ENCODE measurements at places on chromosomes 11 and 22.
A peak's percentile ranks its signal among the peaks of the same experiment; 100 is the strongest.

GRCh38 chr11:115317277-115318185 lies 186.7 kb downstream of the CADM1 start:
- no peak for DNase-seq

- no peak for DNase-seq
Observed at GRCh38 chr11:64605244-64605560, 14.2 kb downstream of the SLC22A12 start.

GRCh38 chr11:18849406-18849805 lies 57.8 kb upstream of the PTPN5 start:
- no peak for DNase-seq

- DNase-seq = no peak
Observed at GRCh38 chr11:47979378-47980087, 826 bp upstream of the PTPRJ start.

DNA sequence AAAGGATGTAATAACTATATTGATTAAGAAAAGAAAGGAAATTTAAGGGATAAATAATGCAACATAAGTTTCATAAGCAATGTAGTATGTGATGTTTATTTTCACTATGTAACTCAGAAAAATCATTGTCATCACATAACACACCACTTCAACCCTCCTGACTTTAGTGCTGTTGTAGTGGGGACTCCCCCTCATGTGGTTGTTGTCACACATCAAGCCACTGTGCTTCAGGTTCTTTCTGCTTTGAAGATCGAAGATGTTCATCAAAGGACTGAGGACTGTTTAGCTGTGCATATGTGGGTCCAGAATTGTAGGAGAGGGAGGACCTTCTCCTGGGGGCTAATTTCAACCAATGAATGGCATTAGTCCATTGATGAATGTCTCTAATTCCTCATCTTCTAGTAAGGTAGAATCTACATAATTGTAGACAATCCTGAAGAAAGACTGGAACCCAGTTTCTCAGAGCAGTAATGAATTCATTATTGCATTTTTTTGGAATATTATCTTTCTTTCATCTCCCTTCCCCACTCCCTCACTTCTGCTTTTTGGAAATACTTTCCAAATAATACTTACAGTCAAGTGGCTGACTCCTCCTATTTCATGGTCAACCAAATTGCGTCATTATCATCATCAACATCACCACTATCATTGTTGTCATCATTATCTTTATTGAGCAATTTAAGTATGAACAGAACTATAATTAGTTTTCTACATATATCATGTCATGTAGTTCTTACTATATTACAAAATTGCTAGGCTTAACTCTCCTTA lies 9.8 kb upstream of the CARD16 start:
- DNase-seq = no peak

GRCh38 chr11:45879803-45880686 lies 5.4 kb upstream of the MAPK8IP1 start:
- no peak for DNase-seq

DNA sequence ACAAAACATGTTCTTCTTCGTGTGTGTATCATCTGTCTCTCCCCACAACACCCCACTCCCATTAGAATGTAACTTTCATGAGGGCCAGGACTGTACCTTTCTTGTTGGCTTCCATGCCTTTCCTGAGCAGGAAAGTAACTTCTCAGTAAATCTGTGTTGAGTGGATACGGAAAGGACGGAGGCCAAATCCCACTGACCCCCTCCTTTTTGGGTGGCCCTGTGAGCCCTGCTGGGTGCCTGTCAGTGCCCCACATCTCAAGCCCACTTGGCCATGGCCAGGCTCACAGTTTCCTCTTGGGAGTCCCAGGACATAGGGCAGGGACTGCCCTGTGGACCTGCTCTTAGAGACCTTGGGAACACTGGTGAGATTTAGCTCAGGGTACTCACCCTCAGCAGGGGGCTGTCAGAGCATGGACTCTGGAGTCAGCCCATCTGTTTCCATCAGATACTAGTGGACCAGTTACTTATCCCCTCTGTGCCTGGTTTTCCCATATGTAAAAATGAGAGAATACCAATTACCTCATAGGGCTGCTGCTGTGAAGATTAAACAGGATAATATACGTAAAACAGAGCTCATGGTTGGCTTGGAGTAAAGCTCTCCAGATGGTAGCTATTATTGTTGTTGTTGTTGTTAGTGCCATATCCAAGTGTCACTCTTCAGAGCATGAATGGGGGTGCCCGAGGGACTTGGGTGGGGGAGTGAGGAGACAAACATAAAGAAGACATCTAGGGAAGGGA lies 1.0 kb upstream of the C11orf96 start:
- DNase-seq = no peak

GRCh38 chr11:114848027-114848426 lies 169.7 kb downstream of the NXPE2 start:
- no peak for DNase-seq

DNA sequence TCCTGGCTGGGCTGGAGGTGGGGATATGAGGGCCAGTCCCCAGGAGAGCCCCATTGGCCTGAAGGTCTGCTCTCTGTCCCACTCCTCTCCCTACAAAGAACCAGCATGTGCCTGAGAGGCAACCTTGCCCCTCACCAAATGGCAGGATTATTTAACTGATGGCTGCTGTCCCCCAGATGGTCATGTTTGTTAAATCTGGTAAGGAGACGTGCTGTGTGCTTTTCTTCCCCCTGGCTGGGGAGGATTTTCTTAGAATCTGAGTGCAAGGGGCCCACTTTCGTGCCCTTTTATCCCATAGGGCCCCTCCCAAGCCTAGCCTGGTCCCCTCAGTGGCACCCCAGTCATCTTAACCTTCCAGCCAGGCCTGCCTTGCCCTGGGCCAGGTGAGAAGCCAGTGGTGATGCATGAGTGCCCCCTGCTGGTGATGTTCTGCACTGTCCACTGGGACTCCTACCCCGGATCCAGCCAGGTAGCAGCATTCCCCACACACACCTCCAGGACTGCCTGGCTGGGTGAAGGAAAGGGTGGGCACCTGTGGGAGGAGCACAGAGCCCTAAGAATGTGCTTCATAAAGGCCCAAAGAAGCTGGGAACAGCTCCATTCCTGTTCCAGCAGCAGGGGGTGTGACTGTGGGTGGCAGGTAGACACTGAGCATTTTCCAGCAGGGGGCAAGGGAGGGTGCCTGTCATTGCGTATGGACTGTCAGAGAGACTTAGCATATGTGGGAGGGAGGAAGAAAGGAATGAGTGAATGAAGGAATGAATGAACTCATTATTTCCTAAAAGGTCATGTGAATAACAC lies 28.9 kb downstream of the MFNG start:
- DNase-seq = peak; percentile 73

DNA sequence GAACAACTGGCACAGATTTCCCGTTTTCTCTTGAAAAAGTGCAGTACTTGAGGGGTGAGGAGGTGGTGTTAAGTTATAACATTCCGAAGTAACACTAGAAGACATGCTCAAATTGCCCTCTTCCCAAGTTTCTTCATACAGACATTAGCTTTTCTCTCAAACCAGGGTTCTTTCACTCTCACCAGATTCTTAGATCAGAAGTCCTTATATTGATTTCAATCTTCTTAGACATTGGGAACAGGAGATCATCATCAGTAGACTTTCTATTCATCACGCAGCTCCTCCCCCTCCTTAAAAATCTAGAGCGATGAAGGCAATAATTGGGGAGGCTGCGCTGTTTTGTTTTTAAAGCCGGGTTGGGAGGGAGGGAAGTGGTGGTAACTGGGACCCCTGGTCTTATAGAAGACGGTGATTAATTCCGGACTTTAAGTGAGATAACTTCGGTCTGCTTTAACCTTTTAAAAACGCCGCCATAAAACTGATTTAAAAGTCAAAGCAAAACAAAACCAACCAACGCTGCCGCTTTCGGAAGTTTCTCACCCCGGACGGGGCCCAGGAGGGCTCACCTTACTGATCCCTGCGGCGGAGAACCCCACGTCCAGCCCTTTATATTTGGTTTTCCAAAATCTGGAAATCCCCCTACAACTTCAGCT lies 665 bp downstream of the USP28 start:
- DNase-seq = no peak

- no peak for DNase-seq
Observed at GRCh38 chr22:29113319-29113718, 40.5 kb downstream of the KREMEN1 start.

DNA sequence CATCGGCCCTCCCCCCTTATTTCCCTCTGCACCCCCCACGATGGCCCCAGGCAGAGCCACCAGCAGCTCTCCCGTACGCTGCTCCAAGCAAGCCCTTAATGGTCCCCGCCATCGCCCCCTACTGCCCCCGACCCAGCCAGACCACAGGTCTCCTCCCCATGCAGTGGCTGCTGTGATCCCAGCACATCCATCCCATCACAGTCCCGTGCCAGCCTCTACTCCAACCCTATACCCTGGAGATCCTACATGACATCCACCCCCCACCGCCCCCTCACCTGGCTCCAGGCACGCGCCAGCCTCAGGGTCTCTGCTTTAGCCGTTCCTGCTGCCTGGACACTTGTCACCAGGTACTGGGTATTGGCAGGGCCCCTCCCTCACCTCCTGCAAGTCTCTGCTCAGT lies 85.8 kb upstream of the RTL6 start:
- DNase-seq = no peak

- DNase-seq = no peak
Observed at GRCh38 chr11:103636232-103636631, 400.2 kb upstream of the DDI1 start.
